RWPE2 (cell line): ENCODE measurements at places on chromosomes 3 and 15.

GRCh38 chr3:155185631-155186071 lies 105.5 kb downstream of the MME start:
- peaks cover 9% of the 10 kb centered on the region for H3K4me1 ChIP-seq
- DNase-seq: no peak
- H3K27me3 ChIP-seq: no peaks in the 10 kb centered on the region
- H3K36me3 ChIP-seq: no peaks in the 10 kb centered on the region
- H3K4me3 ChIP-seq: no peak overlapping the region

DNA sequence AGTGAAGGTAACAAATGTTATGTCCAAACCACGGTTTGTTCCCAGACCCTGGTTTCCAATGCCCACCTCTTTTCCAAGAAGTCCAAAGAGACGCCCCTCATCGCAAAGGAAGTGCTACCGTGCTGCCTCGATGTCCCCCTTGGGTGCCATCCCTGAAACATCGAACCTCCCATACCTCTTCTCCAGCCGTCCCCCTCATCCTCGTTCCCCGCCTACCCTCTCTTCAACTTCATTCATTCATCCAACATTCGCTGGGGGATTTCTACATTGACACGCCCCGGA lies 467 bp downstream of the TIPIN start:
- H3K27ac ChIP-seq: peak overlapping the region; percentile 53
- peaks cover 31% of the 10 kb centered on the region for H3K36me3 ChIP-seq
- no peak for DNase-seq
- H3K4me1 ChIP-seq: peaks cover 20% of the 10 kb centered on the region
- H3K4me3 ChIP-seq: peak overlapping the region; percentile 62

- no peak overlapping the region for H3K27ac ChIP-seq
- H3K4me1 ChIP-seq: no peaks in the 10 kb centered on the region
- H3K4me3 ChIP-seq: no peak overlapping the region
These were observed 13.5 kb downstream of the MCCC1 start for GRCh38 chr3:183085634-183086390.

GRCh38 chr3:78221796-78222195 lies 1181.9 kb downstream of the ROBO2 start:
- no peak for DNase-seq
- H3K36me3 ChIP-seq: no peaks in the 10 kb centered on the region
- H3K4me3 ChIP-seq: no peak overlapping the region
- H3K27me3 ChIP-seq: no peaks in the 10 kb centered on the region
- H3K27ac ChIP-seq: no peak overlapping the region
- H3K4me1 ChIP-seq: no peaks in the 10 kb centered on the region

GRCh38 chr15:57923306-57923705 lies 142.2 kb downstream of the ALDH1A2 start:
- H3K36me3 ChIP-seq: no peaks in the 10 kb centered on the region
- no peak overlapping the region for H3K27ac ChIP-seq
- H3K4me3 ChIP-seq: no peak overlapping the region
- H3K27me3 ChIP-seq: no peaks in the 10 kb centered on the region
- H3K4me1 ChIP-seq: peaks cover 4% of the 10 kb centered on the region

GRCh38 chr3:12807601-12808359 lies 11.3 kb downstream of the CAND2 start:
- H3K4me3 ChIP-seq: no peak overlapping the region
- H3K27ac ChIP-seq: no peak overlapping the region
- no peaks in the 10 kb centered on the region for H3K4me1 ChIP-seq
- no peaks in the 10 kb centered on the region for H3K36me3 ChIP-seq
- H3K27me3 ChIP-seq: no peaks in the 10 kb centered on the region

DNA sequence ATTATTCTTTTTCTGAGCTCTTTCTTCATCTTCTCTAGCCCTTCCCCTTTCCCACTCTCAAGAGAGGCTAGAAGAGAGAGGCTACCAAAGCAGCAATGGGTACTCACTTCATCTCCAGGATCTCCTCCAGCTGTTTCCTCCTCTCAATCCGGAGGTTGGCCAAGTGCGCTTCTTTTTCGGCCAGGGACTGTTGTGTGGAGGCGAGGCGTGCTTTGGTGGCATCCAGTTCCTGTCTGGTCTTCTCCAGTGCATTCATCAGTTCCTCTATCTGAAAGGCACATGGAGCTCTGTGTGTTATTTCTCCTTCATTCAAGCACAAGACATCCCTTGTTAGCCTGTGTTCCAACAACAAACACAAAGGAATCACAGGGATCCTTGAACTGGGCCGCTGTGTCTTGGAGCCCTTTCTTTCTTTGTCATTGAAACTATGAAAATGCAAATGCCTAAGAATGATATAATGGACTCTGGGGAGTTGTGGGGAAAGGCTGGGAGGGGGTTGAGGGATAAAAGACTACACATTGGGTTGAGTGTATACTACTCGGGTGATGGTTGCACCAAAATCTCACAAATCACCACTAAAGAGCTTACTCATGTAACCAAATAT lies 401.3 kb upstream of the WNT5A start:
- no peaks in the 10 kb centered on the region for H3K36me3 ChIP-seq
- H3K27ac ChIP-seq: no peak overlapping the region
- H3K27me3 ChIP-seq: no peaks in the 10 kb centered on the region
- peaks cover 30% of the 10 kb centered on the region for H3K4me1 ChIP-seq
- H3K4me3 ChIP-seq: no peak overlapping the region
- DNase-seq: no peak

GRCh38 chr15:60721707-60722106 lies 242.8 kb upstream of the ICE2 start:
- no peak overlapping the region for H3K4me3 ChIP-seq
- H3K4me1 ChIP-seq: no peaks in the 10 kb centered on the region
- no peaks in the 10 kb centered on the region for H3K36me3 ChIP-seq
- H3K27me3 ChIP-seq: peaks cover 22% of the 10 kb centered on the region
- DNase-seq: no peak
- no peak overlapping the region for H3K27ac ChIP-seq

GRCh38 chr3:171829841-171830517 lies 13.2 kb upstream of the TMEM212 start:
- no peaks in the 10 kb centered on the region for H3K27me3 ChIP-seq
- H3K27ac ChIP-seq: no peak overlapping the region
- no peaks in the 10 kb centered on the region for H3K36me3 ChIP-seq
- H3K4me3 ChIP-seq: no peak overlapping the region

- DNase-seq: no peak
- H3K4me1 ChIP-seq: no peaks in the 10 kb centered on the region
- H3K36me3 ChIP-seq: no peaks in the 10 kb centered on the region
- no peak overlapping the region for H3K4me3 ChIP-seq
- no peak overlapping the region for H3K27ac ChIP-seq
These were observed 315.4 kb downstream of the OXSM start for GRCh38 chr3:26105261-26105660.
